Mesothelial cell of epicardium (in vitro differentiated cells): ENCODE measurements at places on chromosomes 4 and X. TPM values are rescaled to one million over a fixed set of nuclear protein-coding genes. Genes with fewer than 3 reads are reported as not detected.
A peak's percentile ranks its signal among the peaks of the same experiment; 100 is the strongest.

DNA sequence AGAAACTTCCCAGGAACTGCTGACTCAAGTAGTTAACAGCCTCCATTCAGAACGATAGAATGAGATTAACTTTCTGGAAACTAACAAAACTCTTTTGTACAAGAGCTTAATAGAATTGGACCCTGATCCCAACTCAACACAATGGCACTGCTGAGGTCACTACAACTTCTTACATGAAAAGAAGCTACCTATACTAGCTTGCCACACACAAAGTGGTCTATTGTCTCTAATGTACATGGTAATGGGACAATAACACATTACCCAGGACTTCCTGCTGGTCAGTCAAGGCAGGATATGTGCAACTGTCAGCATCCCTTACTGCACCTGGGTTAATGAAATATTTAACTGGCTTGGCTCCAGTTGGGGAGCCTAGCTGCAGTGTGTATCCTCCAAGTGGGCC lies 56.2 kb downstream of the BRCC3 start:
- peaks cover 18% of the 10 kb centered on the region for H3K36me3 ChIP-seq
- no peaks in the 10 kb centered on the region for H3K27me3 ChIP-seq
- H3K4me1 ChIP-seq: no peaks in the 10 kb centered on the region
- no peak overlapping the region for H3K27ac ChIP-seq
- no peak overlapping the region for H3K4me3 ChIP-seq

- no peaks in the 10 kb centered on the region for H3K27me3 ChIP-seq
- H3K27ac ChIP-seq: peak overlapping the region; percentile 79
- DNase-seq: no peak
Measured at GRCh38 chr4:152209772-152210493, 326.0 kb downstream of the FBXW7 start.

DNA sequence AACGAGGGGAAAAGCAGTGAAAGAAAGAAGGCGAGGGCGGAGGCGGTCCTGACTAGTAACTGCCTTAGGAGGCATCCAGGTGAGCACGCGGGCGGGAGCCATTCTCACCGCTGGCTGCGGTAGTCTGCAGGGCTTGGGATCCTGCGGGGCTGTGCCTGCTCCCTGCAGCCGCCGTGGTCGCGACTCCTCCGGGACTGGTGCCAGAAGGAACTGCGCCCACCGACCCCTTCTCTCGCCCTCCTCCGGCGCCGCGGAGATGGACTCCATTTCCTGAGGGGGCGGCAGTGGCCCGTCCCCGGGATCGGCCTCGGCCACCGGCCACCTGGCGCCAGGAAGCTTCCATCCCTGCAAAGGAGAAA lies 543 bp downstream of the NFXL1 start:
- peaks cover 33% of the 10 kb centered on the region for H3K4me1 ChIP-seq
- no peaks in the 10 kb centered on the region for H3K27me3 ChIP-seq
- H3K4me3 ChIP-seq: peak overlapping the region; percentile 98
- peaks cover 18% of the 10 kb centered on the region for H3K36me3 ChIP-seq
- peak; percentile 63 for DNase-seq

DNA sequence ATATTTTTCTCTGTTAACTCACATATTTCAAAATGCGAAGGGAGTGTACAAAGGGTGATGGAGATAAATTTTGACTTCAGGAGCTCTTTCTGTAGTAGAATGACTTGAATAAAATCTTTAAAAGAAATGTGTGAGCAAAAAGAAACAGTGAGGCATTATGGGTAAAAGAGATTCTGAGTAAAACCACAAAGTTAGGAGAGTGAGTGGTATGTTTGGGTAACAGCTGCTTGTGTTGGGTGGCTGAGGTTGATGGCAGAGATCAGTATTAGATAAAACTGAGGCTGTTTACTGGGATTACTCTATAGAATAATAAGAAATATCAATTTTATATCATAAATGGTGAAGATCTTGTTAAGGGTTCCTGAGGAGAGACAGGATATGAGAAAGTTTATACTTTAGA lies 434.2 kb upstream of the AMOT start:
- no peak for DNase-seq
- H3K27ac ChIP-seq: no peak overlapping the region
- H3K4me1 ChIP-seq: no peaks in the 10 kb centered on the region
- H3K36me3 ChIP-seq: no peaks in the 10 kb centered on the region
- no peak overlapping the region for H3K4me3 ChIP-seq

DNA sequence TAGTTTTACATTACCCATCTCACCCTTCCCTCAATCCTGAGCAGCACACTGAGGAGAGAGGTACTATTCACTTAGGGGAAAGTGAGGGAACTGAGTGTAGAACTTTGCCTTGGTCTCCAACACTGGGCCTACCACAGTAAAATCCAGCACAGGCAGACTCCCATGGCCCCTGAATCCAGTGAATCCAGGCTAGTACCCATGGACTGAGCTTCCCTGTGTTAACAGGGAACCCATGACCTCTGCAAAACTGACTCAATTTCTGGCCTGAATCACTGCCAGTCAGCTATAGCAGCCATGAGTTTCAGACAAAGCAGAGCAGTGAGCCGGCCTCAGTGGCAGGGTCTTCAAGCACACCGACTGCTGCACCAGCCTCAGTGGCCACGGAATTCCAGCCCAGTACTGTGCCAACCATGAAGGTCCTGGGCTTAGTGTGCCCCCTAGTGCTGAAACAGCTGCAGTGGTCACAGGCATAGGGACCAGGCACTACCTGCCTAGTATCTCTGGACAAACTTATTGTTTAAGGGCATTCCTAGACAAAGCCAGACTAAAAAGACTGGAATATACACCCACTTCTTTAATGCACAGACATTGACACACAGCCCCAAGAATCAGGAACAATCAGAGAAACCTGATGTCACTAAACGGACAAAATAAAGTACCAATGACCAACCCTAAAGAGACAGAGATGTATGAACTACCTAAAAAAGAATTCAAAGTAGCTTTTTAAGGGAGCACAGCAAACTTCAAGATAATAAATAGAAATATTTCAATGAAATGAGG lies 127.4 kb upstream of the RPL34 start:
- H3K27me3 ChIP-seq: no peaks in the 10 kb centered on the region
- peaks cover 6% of the 10 kb centered on the region for H3K36me3 ChIP-seq
- no peak overlapping the region for H3K27ac ChIP-seq
- H3K4me3 ChIP-seq: no peak overlapping the region
- no peak for DNase-seq
- H3K4me1 ChIP-seq: no peaks in the 10 kb centered on the region

- peaks cover 5% of the 10 kb centered on the region for H3K36me3 ChIP-seq
- DNase-seq: no peak
- H3K27ac ChIP-seq: peak overlapping the region; percentile 7
- H3K4me1 ChIP-seq: peaks cover 41% of the 10 kb centered on the region
- no peaks in the 10 kb centered on the region for H3K27me3 ChIP-seq
- H3K4me3 ChIP-seq: no peak overlapping the region
Measured at GRCh38 chr4:120760047-120760446, 162.5 kb downstream of the PRDM5 start.

DNA sequence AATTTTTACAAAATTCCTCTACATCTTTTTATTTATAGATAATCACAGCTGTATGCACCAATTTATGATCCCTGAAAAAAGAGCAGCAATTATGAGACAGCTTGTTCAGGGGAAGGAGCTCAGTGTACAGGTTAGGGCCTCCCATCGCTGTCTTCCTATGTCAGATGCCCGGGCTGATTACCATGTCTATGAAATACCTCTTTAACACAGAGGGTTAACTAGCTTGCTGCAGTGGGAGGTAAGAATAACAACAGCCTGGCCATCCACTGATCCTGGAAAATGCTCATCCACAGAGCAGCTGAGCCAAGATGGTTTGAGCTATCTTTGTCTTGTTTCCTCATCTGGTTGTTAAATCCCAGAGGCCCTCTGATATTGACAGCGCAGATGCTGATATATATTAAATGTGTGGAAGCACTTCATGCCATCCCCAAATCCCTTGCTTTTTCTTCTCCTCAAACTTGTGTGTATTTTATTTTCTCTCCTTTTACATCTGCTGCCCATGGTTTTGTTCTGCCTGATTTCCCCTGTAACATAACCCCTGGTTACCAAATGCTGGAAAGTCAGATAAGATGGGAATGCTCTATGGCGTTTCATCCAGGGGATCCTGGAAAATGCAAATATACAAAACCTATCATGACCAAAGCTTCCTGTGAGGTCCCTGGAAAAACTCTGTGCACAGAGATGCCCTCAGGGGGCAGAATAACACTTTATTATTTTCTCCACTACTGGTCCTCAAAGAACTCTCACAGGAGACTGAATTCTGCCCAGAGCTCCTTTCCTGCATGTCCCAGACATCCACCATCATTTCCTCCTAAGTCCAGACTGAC lies 85.8 kb upstream of the PUDP start:
- H3K27me3 ChIP-seq: no peaks in the 10 kb centered on the region
- H3K4me1 ChIP-seq: peaks cover 9% of the 10 kb centered on the region
- H3K27ac ChIP-seq: no peak overlapping the region
- no peak for DNase-seq
- H3K36me3 ChIP-seq: no peaks in the 10 kb centered on the region

DNA sequence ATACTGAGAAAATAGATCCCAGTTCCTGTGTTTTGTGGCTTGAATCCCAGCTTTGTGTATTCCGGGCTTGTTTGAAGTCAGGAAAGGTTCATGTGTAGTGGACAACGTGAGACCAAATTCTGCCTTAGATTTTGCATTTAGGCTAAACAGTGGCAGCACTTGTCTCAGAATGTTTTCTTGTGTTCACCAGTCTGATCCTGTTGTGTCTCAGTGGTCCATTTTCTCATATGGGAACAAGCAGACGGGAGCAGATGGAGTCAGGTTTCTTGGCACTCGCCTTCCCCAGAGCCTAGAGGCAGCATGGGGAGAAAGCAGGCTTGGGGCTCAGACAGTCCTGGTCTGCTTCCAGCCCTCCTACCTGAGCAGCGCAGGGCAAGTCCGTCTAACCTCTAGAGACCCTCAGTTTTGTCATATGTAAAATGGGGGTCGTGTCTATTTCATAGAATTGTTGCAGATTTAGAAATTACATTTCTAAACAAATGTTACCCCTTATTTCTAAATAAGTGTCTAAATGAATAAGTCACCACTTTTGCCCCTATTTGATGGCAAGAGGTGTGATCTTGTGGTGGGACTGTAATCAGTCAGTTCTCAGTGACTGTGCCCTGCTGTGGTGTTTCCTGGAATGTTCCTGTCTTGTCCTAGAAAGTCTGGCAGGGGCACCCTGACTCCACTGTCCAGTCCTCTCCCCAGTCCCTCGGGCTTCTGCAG lies 28.3 kb upstream of the MSANTD1 start:
- peaks cover 49% of the 10 kb centered on the region for H3K36me3 ChIP-seq
- no peaks in the 10 kb centered on the region for H3K4me1 ChIP-seq
- DNase-seq: no peak
- H3K27ac ChIP-seq: no peak overlapping the region
- no peaks in the 10 kb centered on the region for H3K27me3 ChIP-seq
- no peak overlapping the region for H3K4me3 ChIP-seq

- peak overlapping the region; percentile 61 for H3K4me3 ChIP-seq
- H3K27ac ChIP-seq: no peak overlapping the region
- DNase-seq: peak; percentile 20
- no peaks in the 10 kb centered on the region for H3K4me1 ChIP-seq
- peaks cover 65% of the 10 kb centered on the region for H3K27me3 ChIP-seq
Measured at GRCh38 chrX:140091125-140091886, 126.0 kb upstream of the CXorf66 start.

GRCh38 chr4:31390849-31391248 lies 670.7 kb downstream of the PCDH7 start:
- no peak overlapping the region for H3K4me3 ChIP-seq
- H3K27ac ChIP-seq: peak overlapping the region; percentile 16
- DNase-seq: no peak

- H3K27ac ChIP-seq: no peak overlapping the region
- no peak overlapping the region for H3K4me3 ChIP-seq
- no peak for DNase-seq
- H3K36me3 ChIP-seq: peaks cover 17% of the 10 kb centered on the region
- H3K27me3 ChIP-seq: no peaks in the 10 kb centered on the region
Measured at GRCh38 chr4:56272927-56273326, 114.4 kb downstream of the AASDH start.

GRCh38 chr4:5340991-5341451 lies 289.7 kb downstream of the STK32B start:
- no peaks in the 10 kb centered on the region for H3K4me1 ChIP-seq
- no peak overlapping the region for H3K27ac ChIP-seq

GRCh38 chr4:156623376-156623775 lies 348.2 kb downstream of the PDGFC start:
- H3K4me3 ChIP-seq: no peak overlapping the region
- H3K27me3 ChIP-seq: no peaks in the 10 kb centered on the region
- no peak overlapping the region for H3K27ac ChIP-seq
- H3K4me1 ChIP-seq: peaks cover 8% of the 10 kb centered on the region

GRCh38 chr4:83490876-83491450 lies 6.1 kb upstream of the ABRAXAS1 start:
- H3K36me3 ChIP-seq: no peaks in the 10 kb centered on the region
- no peak for DNase-seq
- H3K27ac ChIP-seq: peak overlapping the region; percentile 77
- H3K27me3 ChIP-seq: no peaks in the 10 kb centered on the region
- H3K4me3 ChIP-seq: no peak overlapping the region

GRCh38 chr4:112748352-112748878 lies 111.5 kb downstream of the LARP7 start:
- H3K27me3 ChIP-seq: no peaks in the 10 kb centered on the region
- no peak overlapping the region for H3K27ac ChIP-seq
- DNase-seq: no peak
- no peaks in the 10 kb centered on the region for H3K36me3 ChIP-seq
- H3K4me1 ChIP-seq: peaks cover 16% of the 10 kb centered on the region

- no peak overlapping the region for H3K4me3 ChIP-seq
- no peak overlapping the region for H3K27ac ChIP-seq
- H3K36me3 ChIP-seq: no peaks in the 10 kb centered on the region
- DNase-seq: no peak
Measured at GRCh38 chr4:99665983-99666382, 8.4 kb upstream of the C4orf54 start.

GRCh38 chr4:13580036-13580435 lies 35.7 kb upstream of the NKX3-2 start:
- peaks cover 46% of the 10 kb centered on the region for H3K36me3 ChIP-seq
- no peak for DNase-seq
- H3K27ac ChIP-seq: no peak overlapping the region
- H3K27me3 ChIP-seq: no peaks in the 10 kb centered on the region
- H3K4me1 ChIP-seq: no peaks in the 10 kb centered on the region

- no peak overlapping the region for H3K27ac ChIP-seq
- H3K4me1 ChIP-seq: no peaks in the 10 kb centered on the region
- no peak overlapping the region for H3K4me3 ChIP-seq
- no peaks in the 10 kb centered on the region for H3K27me3 ChIP-seq
- DNase-seq: no peak
- H3K36me3 ChIP-seq: peaks cover 5% of the 10 kb centered on the region
Measured at GRCh38 chr4:119788349-119789266, 160.0 kb upstream of the PDE5A start.

XAGE1B gene
- not detected in 3 replicates for total RNA-seq

PQBP1 gene
- 62.2 to 64.9 TPM (median 64.3 TPM) in 3 replicates for total RNA-seq

GSPT2 gene
- total RNA-seq: 14.9 to 15.9 TPM (median 15.6 TPM) in 3 replicates

VCX3B gene
- not detected in 3 replicates for total RNA-seq

PHOX2B gene
- not detected in 3 replicates for total RNA-seq

VCX2 gene
- total RNA-seq: not detected in 3 replicates

CORIN gene
- 1.1 to 1.5 TPM (median 1.3 TPM) in 3 replicates for total RNA-seq

GLUD2 gene
- total RNA-seq: 1.4 to 1.5 TPM (median 1.5 TPM) in 3 replicates

LYAR gene
- 12.6 to 13.2 TPM (median 12.8 TPM) in 3 replicates for total RNA-seq

SLC4A4 gene
- total RNA-seq: 4.9 to 8.3 TPM (median 5.1 TPM) in 3 replicates
